ENCODE measurements at places on chromosomes 1 and 21.

- DNase-seq: no peak
Measured at GRCh38 chr1:198563583-198563982, 23.1 kb upstream of the ATP6V1G3 start.

- DNase-seq: no peak
Measured at GRCh38 chr1:205229916-205230700, 2.4 kb downstream of the TMCC2 start.

GRCh38 chr1:58409336-58409735 is 137.2 kb downstream of the OMA1 start:
- no peak for DNase-seq

DNA sequence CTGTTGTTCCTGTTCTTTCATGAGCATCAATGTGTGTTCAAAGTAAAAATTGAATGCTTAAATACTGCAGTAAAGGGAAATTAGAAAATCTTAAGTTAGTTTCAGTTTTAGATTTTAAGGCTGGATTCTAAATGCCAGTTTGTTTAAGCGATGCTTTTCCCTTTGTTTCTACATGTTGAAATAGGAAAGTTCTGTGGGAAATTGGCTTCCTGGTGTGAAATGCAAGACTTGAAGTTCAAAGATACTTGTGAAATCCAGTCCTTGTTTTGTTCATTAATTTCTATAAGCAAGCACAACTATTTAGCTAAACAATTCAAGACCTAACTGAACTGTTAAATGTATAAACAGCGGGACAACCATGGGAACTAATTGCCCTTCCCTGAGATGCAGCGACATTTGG is 149.1 kb downstream of the LYPLAL1 start:
- no peak for DNase-seq

- no peak for DNase-seq
Measured at GRCh38 chr1:63640633-63641567, 47.7 kb downstream of the PGM1 start.

GRCh38 chr1:183262628-183263200 is 76.7 kb downstream of the LAMC2 start:
- DNase-seq: no peak

DNA sequence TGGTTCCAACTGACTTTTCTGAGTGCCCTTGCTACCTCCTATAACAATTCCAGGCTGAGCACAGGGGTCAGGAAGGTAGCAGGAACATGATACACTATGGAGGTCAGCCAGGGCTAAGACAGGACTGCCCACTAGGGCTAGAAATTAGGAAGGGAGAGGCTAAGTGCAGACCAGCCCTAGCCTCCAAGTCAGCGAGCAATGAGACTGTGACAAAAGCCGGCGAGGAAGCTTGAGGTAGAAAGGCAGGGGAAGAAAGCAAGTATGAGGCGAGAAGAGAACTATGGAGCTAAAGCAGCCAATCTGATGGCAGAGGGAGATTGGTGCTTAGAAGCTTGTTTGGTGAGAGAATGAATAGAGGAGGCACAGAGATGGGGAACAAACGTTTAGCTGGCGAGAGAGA is 4.7 kb downstream of the UROD start:
- DNase-seq: no peak

- no peak for DNase-seq
Measured at GRCh38 chr1:162210196-162210595, 140.7 kb downstream of the NOS1AP start.

GRCh38 chr1:75449998-75450397 is 160.9 kb downstream of the SLC44A5 start:
- no peak for DNase-seq

GRCh38 chr1:245091818-245092637 is 62.8 kb upstream of the KIF26B start:
- DNase-seq: no peak

GRCh38 chr1:22133247-22133930 is 9.5 kb downstream of the WNT4 start:
- DNase-seq: no peak

- DNase-seq: no peak
Measured at GRCh38 chr1:201311356-201312011, 28.2 kb downstream of the PKP1 start.

GRCh38 chr1:67790201-67790692 is 43.0 kb downstream of the GNG12 start:
- DNase-seq: no peak

GRCh38 chr1:186146974-186147373 is 228.1 kb downstream of the TPR start:
- no peak for DNase-seq

- DNase-seq: no peak
Measured at GRCh38 chr1:86646256-86646655, 58.1 kb upstream of the SH3GLB1 start.

All from CD4-positive, alpha-beta T cell treated with Interleukin-15 for 1 hour (primary cell).